ENCODE measurements at places on chromosomes 1 and 21. TPM values are rescaled to one million over a fixed set of nuclear protein-coding genes. Genes with fewer than 3 reads are reported as not detected.

DNA sequence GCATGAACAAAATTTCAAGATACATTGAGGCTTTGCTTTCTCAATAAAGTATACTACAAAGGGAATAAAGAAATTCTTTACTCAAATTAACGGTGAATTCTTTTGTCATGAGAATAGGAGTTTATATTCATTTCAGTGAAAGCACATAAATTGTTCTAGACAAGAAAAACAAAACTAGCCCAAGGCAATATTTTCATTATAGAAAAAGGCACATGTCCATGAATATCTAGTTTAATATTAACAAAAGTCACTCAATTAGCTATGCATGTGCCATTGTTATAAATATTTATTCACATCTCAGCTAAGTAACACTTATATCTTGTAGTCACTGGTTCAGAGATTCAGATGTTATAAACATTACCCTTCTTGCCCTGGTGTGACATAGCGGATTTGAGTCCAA is 369.3 kb downstream of the GPATCH2 start:
- H3K4me1 ChIP-seq: no peaks in the 10 kb centered on the region
- no peak overlapping the region for H3K4me3 ChIP-seq
- H3K27ac ChIP-seq: no peak overlapping the region
- H3K36me3 ChIP-seq: no peaks in the 10 kb centered on the region
- DNase-seq: no peak
- peaks cover 4% of the 10 kb centered on the region for H3K27me3 ChIP-seq

GRCh38 chr1:205225901-205226765 is 1.6 kb upstream of the TMCC2 start:
- H3K27me3 ChIP-seq: peaks cover 3% of the 10 kb centered on the region
- H3K4me1 ChIP-seq: peaks cover 17% of the 10 kb centered on the region
- H3K27ac ChIP-seq: no peak overlapping the region
- peak overlapping the region; percentile 5 for H3K4me3 ChIP-seq
- H3K36me3 ChIP-seq: no peaks in the 10 kb centered on the region
- DNase-seq: no peak

GRCh38 chr1:14486401-14487201 is 111.9 kb upstream of the KAZN start:
- H3K27ac ChIP-seq: no peak overlapping the region
- DNase-seq: no peak
- no peaks in the 10 kb centered on the region for H3K4me1 ChIP-seq
- H3K4me3 ChIP-seq: no peak overlapping the region

GRCh38 chr1:203676455-203676854 is 49.8 kb downstream of the ATP2B4 start:
- DNase-seq: no peak
- no peak overlapping the region for H3K4me3 ChIP-seq
- H3K4me1 ChIP-seq: peaks cover 14% of the 10 kb centered on the region
- H3K27ac ChIP-seq: no peak overlapping the region
- no peaks in the 10 kb centered on the region for H3K36me3 ChIP-seq

DNA sequence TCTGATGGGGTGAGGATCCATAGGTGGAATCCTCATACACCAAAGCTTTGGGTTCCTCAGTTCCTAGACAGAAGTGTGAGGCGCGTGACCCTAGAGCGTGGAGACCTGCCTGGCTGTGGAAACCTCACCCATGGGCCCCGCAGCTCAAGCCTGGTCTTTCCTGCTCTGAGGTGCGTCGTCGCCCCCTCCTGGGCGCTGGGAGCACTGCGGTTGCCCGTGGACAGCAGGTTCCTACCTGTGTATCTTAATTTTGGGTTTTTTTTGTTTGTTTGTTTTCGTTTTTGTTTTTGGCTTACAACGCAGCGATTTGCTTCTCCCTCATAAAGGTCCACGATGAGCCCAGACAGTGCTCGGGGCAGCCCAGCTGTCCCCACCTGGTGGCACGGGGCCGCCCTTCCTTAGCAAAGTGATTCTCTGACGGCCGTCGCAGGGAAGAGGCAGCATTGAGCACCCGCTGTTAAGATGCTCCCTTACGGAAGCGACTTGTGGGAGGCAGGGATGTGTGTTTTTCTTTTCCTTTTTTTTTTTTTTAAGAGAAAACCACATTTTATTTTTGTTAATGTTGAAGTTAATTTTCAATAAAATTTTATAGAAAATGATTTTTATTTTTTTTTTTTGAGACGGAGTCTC is 36.5 kb upstream of the TRAPPC10 start:
- H3K36me3 ChIP-seq: no peaks in the 10 kb centered on the region
- no peak overlapping the region for H3K27ac ChIP-seq
- peaks cover 11% of the 10 kb centered on the region for H3K27me3 ChIP-seq
- DNase-seq: peak; percentile 84
- peaks cover 12% of the 10 kb centered on the region for H3K4me1 ChIP-seq
- H3K4me3 ChIP-seq: peak overlapping the region; percentile 8

DNA sequence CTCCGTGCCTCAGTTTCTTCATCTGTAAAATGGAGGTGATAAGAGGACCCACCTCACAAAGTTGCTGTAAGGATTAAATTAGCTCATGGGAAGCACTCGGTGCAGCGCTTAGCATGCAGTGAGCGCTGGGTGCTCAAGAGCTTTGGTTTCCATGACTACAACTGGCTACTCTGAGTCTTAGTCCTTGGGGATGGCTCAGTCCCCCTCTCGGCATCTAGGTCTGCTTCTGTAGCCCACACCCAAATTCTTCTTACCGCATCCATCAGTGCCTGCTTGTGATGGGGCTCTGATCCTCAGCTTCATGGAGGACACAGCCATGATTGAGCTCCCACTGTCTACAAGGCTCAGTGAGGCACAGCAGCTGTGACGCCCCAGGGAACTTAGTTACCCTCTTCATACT is 159.0 kb downstream of the ACTL8 start:
- no peak overlapping the region for H3K27ac ChIP-seq
- H3K4me3 ChIP-seq: no peak overlapping the region
- H3K4me1 ChIP-seq: peaks cover 4% of the 10 kb centered on the region
- no peak for DNase-seq
- H3K27me3 ChIP-seq: peaks cover 14% of the 10 kb centered on the region
- H3K36me3 ChIP-seq: no peaks in the 10 kb centered on the region

DNA sequence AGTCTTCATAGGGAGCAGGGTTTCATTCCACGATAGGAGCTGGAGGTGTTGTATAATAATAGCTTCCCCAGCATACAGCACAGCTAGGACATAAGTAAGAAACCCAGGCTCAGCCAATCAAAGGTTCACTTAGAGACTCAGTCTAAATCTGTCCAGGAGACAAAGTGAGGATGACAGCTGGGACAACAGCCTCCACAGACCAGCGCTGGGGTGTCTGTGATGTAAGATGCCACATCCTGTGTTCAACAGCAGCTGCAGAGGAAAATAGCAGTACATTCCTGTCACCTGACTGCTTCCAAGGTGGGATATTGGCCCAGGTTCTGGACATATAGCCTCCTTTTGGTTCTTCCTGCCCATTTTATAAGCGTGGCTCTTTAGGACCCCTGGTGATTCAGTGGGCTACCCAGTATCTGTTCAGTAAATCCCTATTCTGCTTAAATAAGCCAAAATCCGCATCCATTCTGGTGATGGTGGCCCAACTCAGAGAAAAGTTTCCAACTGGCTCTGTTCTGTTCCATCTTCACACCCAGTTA is 176.8 kb upstream of the SYT6 start:
- H3K4me1 ChIP-seq: no peaks in the 10 kb centered on the region
- H3K4me3 ChIP-seq: no peak overlapping the region
- H3K27ac ChIP-seq: no peak overlapping the region
- H3K27me3 ChIP-seq: no peaks in the 10 kb centered on the region
- DNase-seq: no peak

NFYC gene
- total RNA-seq: 44.2 TPM

DMBX1 gene
- not detected for total RNA-seq

GJA9 gene
- total RNA-seq: not detected

CD101 gene
- 3.2 TPM for total RNA-seq

All from glutamatergic neuron (in vitro differentiated cells).